ENCODE measurements at places on chromosomes 6 and 20.

DNA sequence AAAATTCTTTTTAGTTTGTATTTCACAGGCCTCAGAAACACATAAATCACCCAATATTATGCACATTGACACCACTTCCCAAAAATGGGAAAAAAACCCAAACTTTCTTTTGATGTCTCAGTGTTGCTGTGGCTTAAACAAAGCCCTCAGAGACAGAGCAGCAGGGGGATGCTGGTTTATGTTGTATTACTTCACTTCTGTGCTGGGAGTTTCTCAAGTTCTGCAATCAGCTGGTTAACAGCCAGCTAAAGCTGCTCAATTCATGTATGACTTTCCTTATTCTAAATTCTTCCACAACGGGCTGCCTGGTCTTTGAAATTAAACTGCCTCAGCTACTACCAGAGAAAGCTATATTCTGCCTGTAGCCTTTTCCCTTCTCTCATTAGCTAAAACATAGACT is 5.6 kb downstream of the FILIP1 start:
- DNase-seq = no peak

DNA sequence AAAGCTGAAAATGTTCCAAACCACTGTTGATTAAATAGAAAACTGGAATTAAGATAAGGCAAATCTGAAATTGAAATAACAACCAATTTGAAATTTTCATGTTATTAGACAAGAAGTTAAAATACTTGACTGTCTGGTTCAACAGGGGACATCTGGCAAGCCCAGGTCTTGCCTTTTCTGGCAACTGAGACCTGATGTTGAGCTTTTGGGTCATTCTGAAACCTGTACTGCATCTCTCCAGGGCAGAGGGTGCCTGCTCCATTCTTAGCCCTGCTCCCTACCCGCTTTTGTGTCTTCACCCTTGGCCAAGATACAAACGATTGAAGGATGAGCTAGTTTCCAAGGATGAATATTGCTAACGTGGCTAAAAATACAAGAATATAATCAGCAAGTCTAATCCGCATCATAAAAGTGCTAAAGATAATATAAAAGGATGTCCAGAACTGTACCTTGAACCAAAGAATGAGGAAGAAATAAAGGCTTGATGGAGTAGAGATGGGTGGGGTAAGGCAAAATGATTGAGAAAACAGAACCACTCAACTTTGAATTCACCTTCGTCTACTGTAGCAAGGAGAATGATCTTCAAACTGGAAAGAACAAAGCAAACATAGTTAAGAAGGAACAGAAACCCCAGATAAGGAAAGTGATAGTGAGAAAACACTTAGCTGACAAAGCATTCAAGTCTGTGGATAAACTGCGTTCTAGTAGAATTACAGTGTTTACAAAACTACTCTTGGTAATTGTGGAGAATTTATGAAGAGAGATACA is 109.8 kb upstream of the MAN1A1 start:
- no peak for DNase-seq

- DNase-seq = no peak
These were observed 26.4 kb upstream of the BMP5 start for GRCh38 chr6:55901765-55902270.

DNA sequence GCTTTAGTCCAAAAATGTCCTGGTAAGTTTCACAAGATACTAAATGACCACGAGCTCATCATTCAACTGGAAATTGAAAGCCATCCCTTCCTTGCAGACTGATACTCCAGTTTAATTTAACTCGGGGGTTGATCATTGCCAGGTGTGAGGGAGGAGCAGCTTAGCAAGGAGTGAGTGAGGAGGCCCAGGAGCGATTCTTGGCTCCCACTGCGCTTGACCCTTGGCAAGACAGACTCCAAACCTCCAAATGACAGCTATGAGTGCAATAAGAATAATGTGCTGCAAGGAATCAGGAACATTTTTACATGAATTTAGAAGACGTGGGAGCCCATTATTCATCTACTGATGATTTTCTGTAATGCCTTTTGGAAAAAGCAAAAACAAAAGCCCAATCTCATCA is 64.9 kb downstream of the LAMA4 start:
- no peak for DNase-seq

- DNase-seq = no peak
These were observed 167.4 kb upstream of the LRFN2 start for GRCh38 chr6:40754461-40755045.

DNA sequence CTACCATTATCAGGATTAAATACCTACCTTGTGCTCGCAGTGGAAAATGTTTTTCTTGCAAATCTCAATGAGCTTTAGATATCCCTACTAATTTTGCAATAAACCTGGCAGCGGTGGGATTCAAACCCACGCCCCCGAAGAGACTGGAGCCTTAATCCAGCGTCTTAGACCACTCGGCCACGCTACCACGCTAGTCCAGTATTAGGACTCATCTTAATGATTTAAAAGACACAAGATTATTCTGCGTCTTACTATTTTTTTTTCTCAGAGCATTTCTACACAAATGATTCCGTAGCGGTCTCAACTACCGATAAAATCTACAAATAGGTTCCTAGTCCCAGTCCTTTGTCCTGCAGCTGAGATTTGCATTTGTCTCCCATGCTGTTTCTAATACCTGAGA is 35.2 kb upstream of the ZSCAN23 start:
- DNase-seq = no peak

GRCh38 chr6:105981002-105981887 is 104.9 kb upstream of the PRDM1 start:
- no peak for DNase-seq

DNA sequence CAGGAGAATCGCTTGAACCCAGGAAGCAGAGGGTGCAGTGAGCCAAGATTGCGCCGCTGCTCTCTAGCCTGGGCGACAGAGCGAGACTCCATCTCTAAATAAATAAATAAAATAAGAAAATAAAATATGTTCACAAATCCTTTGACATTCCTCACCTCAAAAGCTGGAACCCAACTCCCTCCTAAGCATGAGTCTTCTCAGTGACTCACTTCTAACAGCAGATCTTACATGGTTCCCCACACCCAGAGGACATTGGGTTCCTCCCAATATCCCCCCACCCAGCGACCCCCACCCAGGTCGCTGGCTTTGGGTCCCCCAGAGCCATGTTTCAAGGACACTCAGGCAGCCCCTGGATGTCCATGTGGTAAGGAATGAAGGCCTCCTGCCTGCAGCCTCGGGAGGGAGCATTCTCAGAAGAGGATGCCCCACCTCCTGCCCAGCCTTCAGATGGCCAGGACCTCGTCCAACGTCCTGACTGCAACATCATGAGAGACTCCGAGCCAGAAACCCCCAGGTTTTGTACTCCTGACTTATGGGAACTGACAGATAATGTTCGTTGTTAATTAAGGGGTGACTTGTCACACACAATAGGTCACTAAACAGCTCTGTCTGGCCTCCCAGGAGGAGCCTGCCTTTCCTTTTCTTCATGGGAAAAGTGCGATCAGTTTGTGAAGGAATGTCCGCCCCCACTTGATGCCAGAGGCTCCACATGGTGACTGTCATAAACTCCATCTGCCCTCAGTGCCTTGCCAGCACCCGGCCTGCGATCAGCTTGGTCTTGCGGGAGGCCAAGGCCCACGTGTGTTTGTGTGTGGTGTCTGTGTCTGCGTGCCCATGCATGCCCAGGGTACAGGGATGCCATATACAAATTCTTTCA is 10.1 kb upstream of the GMEB2 start:
- DNase-seq = no peak

DNA sequence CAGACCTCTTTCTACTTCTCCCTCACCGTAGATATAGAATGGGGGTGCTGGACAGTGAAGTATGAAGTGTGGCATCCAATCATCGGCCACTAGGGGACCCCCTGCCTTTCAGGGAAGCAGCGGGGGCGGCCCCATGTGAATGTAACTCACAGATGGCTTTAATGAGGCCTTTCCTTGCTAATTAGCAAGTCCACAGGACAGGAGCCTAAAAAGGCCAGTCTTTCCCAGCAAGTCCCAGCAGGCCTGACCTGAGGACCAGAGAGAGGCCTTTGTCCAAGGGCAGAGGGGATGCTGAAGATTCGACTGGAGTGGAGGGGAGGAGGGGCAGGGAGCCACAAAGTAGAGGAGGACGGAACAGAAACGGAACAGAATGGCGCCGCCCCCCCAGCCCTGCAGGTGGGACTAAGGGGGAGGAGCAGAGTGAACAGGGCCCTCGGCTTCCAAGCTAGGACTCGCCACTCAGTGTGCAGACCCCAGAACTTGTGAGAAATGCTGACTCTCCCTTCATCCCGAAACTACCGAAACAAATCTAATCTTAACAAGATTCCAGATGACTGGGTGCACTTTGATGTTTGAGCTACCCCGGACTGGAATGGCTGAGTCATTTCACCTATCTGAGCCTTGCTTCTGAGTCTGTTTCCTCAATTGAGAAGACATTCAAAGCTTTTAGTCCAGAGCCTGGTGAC is 5.8 kb downstream of the C6orf132 start:
- DNase-seq = no peak

DNA sequence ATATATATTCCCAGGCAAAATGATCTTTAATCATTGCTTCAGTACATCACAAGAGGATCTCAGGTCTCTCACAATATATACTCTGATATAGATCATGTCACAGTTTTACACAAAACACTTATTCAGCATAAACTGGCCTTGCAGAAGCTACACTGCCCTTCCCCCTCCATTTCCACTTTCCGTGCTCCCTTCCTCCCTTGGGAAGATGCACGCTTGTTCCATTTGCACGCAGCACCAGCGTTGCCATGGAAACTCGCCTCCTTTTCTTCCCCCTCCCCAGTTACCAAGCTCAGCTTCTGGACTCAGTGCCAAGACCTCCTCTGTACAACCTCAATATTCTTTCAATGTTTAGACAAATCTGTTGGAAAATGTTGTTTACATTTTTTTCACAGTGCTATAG is 154.6 kb downstream of the RFPL4B start:
- DNase-seq = no peak

GRCh38 chr6:159017757-159018559 is 18.0 kb upstream of the RSPH3 start:
- no peak for DNase-seq

DNA sequence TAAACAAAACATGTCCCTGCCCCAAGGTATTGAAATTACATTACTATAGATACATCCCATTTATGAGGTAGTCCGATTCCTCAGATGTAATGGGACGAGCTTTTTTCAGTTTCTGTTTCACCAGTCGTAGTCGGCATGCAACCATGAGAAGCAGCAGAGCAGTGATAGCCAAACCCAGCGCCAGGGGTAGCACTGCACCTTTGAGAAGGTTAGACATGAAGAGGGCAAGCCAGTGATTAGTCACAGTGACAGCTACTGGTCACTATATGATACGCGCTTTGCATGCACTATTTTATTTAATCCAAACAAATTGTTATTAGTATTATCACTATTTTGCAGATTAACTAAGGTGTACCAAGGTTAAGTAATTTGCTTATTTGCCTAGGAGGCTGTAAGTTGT is 43.7 kb downstream of the LRP11 start:
- no peak for DNase-seq

DNA sequence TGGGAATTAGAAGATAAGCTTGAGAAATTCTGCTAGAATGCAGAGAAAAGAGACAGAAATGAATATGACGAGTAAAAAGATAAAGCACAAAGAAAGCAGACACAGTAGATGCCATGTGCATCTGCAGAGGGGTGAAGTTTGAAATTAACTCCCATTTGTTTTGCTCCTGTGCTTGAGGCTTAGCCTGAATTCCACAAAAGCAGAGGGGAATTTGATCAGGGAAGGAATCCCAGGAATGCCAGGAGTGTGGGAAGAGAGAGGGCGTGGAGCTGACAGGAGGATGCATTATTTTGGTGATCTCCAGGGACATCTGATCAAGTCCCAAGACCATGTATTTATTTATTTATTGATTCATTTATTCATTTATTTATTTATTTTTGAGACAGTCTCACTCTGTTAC is 55.6 kb downstream of the SLC22A1 start:
- no peak for DNase-seq

- peak; percentile 45 for DNase-seq
These were observed 61.4 kb downstream of the BMP2 start for GRCh38 chr20:6828794-6829423.

DNA sequence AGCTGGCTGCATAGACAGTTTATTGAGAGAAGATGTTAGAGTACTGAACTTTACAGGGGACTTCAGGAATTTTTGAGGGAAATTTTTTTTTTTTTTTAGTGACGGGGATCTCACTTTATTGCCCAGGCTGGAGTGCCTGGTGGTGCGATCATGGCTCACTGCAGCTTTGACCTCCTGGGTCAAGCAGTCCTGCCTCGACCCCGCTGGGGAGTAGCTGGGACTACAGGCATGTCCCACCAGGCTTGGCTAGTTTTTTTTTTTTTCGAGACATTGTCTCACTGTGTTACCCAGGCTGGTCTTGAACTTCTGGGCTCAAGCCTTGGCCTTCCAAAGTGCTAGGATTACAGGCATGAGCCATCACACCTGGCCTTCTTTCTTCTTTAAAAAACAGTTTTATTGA is 10.8 kb upstream of the EFCAB8 start:
- no peak for DNase-seq

- DNase-seq = no peak
These were observed 659.5 kb downstream of the PTPRT start for GRCh38 chr20:42530191-42530590.

DNA sequence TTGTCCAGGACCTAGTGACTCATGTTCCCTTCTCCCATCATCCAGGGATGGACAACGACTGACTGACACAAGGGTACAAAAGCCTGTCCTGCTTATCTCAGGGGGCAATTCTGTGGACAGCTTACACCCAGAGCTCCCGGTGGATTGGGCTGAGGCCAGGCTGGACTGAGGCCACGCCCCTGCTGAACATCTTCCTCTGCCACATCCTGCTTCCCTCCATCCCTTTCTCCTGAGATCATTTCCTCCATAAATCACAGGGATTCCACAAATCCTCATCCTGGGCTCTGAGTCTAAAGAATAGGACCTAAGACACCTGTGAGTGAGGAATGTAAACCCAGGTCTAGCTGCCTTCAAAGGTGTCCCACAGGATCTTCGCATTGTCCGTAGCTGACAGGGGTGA is 30.4 kb upstream of the RNF24 start:
- no peak for DNase-seq

DNA sequence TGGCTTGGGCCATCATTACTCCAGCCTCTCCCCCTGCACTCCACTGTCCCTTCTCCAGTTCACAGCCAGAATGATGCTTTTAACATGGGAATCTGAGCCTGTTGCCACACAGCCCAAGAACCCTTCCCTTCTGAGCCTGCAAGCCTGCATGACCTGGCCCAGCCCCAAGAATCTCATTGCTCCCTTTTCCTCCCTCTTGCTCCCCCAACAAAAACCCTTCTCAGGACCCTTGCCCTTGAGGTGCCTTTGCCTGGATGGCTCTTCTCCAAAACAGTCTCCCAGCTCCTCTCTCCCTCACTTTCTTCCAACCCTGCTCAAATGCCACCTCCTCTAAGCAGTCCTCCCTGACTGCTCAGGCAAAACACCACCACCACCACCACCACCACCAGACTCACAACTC is 157.2 kb downstream of the ANKRD60 start:
- no peak for DNase-seq

- DNase-seq = no peak
These were observed 88.8 kb downstream of the MAP3K4 start for GRCh38 chr6:161080263-161080970.

GRCh38 chr6:168726312-168726856 is 285.4 kb downstream of the SMOC2 start:
- no peak for DNase-seq

All from HuH-7.5 (cell line).